Stimulated activated CD4-positive, alpha-beta T cell treated with anti-CD3 and anti-CD28 coated beads, Interleukin-4, amount 100 ng/mL, for 4 hours (primary cell): ENCODE measurements at places on chromosomes 1 and 21.

DNA sequence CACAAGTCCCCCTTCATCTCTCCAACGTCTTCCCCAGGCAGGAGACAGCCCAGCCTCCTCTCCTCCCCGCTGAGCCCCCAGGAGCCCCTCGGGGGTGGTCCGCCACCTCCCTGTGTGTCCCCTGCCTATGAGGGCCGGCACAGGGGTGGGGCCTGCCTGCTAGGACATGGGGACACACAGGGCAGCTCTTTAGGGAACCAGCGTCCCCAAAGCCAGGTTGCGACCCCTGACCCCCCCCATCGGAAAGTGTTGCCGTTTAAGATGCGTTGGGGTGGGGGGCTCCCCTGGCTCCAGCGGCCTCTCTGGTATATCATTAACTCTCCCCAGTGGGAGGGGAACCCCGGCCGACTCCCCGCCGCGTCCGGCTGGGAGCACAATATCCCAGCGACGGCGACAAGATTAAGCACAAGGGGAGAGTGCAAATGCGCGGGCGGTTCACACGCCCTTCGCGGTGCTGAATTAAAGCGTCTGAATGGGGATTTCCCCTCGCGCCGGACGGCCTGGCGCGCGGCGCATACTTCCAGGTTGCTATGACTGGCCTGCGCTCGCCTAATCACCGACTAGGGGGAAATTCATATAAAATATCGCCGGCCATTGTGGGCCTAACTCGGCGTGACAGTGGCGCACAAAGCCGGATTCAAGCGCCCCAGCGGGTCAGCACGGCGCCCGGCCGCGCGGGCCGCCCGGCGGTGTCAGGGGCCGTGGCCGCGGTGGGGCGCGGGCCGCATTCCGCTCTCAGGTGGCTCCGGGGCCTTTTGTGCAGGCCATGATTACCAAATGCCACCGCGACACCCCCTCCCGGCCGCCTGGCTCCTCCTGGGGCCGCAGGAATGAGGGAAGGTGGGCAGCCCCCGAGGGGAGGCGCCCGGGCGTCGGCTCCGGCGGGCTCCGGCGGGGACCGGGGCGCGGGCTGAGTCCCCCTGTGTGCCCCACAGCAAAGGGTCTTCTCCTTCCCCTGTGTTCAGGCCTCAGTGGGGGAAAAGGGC, 30.9 kb downstream of the WNT3A start:
- DNase-seq, result peak; percentile 22

GRCh38 chr1:39959651-39960333, 4.8 kb downstream of the MFSD2A start:
- DNase-seq, result no peak

DNA sequence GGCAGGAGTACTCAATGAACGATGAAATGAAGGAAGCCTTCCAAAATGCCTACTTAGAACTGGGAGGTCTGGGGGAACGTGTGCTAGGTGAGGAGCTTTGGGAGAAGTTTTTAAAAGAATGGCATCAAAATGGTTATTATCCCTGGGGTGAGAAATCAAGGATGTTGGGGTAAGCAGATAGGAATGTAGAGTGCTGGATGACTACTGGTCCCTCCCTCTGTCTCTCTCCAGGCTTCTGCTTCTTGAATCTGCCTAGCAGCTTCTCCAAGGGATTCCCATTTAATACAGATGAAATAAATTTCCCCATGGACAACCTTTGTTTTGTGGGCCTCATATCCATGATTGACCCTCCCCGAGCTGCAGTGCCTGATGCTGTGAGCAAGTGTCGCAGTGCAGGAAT, 19.0 kb upstream of the CASQ1 start:
- no peak for DNase-seq

DNA sequence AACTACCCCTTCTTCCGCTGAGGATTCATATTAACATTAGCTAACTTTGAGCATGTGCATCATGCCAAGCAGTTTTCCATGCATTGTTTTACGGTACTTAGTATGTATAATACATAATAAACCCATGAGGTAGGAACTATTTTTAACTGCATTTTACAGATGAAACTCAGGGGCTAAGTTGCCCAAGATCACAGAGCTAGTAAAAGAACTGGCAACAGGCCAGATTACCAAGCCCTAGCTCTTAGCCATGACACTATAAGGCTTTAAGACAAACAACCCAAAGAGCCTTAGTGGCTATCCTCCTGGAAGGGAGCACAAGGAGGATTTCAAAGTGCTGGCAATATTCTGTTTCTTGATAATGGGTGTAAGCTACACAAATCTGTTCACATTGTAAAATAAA, 6.1 kb downstream of the AK2 start:
- no peak for DNase-seq

GRCh38 chr1:27136998-27137542, 17.9 kb downstream of the SLC9A1 start:
- peak; percentile 66 for DNase-seq

DNA sequence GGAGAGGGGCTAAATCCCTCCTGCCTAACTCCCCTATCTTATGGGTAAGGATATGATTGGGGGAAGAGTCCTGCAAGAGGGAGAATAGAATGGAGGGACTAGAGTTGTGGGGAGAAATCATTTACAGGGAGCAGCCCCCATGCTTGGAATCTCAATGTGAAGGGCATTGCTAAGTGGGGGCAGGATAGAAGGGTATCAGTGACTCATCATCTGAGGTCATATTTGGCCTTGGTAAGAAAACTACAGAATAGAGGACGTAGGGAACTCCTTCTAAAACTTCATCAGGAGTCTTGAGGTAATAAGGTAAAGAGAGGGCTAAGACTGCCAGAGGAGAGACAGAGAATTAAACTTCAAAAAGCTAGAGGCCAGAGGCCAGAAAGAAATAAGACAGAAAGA, 487 bp downstream of the HJV start:
- DNase-seq, result no peak

- DNase-seq, result no peak
These were observed 4.8 kb downstream of the KRTAP21-3 start for GRCh38 chr21:30713766-30714165.

DNA sequence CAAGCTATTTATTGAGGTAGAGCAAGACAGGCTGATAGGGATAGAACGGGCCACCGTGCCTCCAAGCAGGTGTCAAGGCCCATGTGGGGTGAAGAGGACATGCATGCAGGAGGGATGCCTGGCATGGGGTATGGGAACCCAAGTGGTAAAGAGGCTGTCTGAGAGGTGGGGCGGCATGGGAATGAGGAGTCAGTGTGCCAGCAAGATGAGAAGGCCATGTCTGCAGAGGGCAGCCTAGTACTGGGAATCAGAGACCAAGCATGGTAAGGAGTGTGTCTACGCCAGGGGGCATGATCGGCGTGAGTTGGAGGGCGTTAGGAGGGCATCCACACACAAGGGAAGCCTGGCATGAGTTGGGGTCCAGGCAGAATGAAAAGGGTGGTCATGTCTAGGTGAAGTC, 303.7 kb upstream of the PLD5 start:
- no peak for DNase-seq

DNA sequence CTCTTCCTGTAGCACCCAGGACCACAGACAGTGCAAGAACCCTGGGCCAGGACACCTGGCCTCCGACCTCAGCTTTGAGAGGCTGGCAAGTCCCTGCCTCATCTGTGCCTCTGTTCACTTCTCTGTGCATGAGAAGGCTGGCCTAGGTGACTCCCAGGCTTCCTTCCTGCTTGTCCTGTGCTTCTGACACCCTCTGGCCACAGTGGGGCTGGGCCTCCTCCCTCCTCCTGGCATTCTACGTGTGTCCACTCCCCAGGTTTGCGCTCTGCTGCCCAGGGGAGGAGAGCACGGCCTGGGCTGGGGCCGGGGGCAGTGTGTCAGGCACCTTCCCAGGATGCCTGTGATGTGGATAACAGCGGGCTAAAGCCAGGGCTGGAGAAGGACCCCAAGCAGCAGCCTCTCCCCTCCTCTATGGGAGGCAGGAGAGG, 30.3 kb upstream of the PKP1 start:
- DNase-seq, result no peak

DNA sequence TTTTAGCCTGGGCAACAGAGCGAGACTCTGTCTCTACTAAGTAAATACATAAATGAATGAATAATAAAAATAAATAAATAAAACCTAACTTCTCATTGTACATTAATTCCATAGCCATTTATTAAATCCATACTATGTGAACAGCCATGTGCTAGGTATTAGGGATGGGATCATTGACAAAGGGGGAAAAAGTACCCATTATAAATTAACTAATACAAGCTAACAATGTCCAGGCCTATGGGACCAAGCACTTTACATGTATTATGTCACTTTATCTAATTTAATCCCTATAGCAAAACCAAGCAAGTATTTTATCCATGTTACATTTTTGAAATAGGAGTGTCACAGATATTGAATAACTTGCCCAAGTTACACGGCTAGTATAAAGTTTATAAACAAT, 2.6 kb upstream of the CDC7 start:
- DNase-seq, result no peak

DNA sequence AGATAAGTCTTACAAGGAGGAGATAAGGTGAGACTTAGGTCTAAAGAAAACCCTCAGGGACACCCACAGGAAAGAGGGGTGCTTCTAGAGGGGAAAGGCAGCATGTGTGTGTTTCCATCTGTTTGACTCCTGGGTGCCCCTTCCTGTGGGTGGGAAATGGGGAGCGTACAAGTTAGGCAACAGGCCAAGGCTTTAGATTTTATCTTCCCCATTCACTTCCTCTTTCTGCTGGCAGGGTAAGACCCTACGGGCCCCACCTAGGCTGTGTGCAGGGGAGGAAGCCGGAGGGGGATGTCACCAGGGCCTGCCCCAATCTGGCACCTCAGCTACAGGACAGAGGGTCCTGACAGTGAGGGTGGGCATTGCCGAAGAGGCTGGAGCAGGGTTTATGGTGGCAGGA, 2.5 kb upstream of the OLIG1 start:
- DNase-seq, result no peak

- DNase-seq, result no peak
These were observed 20.4 kb upstream of the GNG12 start for GRCh38 chr1:67853704-67854103.

- no peak for DNase-seq
These were observed 116.4 kb downstream of the PBX1 start for GRCh38 chr1:164675342-164675904.

DNA sequence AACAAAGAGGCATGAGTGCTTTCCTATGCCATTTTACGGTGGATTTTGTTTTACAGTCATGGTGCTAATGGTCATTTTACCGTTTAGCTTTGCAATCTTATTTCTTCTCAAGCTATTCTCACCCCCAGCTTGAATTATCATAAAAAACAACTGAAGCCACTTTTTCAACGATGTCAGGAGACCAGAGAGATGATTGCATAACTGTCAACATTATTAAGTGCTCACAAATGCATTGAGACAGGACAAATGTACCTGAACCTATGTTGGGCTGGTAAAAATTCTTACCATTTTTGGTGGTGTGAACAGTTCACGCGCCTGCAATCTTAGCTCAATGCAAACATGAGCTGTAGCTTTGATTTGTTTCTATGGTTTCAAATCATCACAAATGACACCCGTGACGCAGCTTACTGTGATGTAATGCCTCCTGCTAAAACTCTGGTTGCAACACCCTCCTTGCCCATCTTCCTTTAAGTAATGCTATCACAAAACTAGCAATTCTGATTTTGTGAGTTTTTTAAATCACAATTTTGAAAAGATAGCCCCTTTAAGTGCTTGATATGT, 104.4 kb downstream of the UCHL5 start:
- DNase-seq, result no peak

DNA sequence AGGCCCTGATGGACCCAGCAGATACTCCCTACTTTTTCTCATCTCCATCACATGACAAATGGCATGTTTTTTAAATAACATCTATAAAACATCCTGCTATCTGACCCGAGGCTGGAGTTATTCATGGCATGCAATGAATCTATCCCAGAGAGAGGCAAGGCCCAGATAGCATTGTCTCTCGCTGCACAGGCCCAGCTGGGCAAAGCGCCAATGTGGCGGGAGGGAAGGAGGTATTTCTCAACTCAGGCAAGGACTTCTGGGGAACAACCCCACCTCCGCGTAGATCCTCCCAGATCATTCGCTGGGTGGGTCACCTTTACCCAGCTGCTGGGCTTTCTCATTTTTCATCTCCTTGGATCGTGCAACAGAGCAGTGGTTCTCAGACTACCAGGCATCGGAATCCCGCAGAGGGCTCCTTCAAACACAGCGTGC, 59.8 kb downstream of the ERG start:
- DNase-seq, result no peak

- DNase-seq, result no peak
These were observed 40.6 kb downstream of the PTP4A2 start for GRCh38 chr1:31897526-31898100.

- no peak for DNase-seq
These were observed 62.4 kb downstream of the SLC22A15 start for GRCh38 chr1:116038679-116039078.

DNA sequence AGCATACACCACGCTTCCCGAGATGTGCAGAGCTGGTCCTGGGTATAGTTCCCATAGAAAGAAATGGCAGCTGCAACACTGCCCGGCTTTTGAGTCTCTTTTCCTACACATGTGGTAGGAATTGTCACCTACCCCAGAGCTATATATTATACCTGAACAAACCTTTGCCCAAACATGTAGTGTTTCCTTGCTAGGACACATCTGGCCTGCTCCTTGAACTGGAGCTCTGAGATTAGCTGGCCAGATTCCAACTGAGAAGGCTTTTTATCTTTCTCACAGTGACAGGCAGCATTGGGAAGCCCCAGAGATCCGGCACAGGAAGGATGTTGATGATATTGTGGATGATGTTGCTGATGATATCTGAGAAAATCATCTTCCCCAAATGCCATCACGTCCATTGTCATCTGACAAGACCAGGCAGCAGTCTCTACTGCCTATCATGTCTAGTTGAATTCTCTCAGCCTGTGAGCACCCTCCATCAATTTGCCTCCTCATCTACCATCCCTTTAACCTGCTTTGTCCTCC, 115.0 kb upstream of the SMYD2 start:
- no peak for DNase-seq

- DNase-seq, result peak; percentile 41
These were observed 433 bp upstream of the DMBX1 start for GRCh38 chr1:46489169-46489637.

DNA sequence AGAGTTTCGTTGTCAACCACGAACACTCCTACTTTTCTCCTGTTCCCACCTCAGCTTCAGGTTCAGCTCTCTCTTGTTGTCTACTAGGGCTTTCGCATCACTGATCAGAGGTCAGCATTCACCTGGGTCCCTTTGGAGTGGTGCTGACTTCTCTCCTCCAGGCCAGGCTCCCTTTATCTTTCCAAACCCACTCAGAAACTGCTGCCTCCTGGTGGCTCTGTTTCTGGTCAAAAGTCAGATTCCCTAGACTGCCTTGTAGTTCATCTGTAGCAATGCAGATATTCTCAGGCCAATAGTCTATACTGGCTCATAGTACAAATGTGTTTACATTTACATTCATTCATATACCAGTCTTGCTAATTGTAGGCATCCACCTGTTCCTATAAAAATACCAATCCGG, 6.4 kb upstream of the ERI3 start:
- DNase-seq, result no peak

DNA sequence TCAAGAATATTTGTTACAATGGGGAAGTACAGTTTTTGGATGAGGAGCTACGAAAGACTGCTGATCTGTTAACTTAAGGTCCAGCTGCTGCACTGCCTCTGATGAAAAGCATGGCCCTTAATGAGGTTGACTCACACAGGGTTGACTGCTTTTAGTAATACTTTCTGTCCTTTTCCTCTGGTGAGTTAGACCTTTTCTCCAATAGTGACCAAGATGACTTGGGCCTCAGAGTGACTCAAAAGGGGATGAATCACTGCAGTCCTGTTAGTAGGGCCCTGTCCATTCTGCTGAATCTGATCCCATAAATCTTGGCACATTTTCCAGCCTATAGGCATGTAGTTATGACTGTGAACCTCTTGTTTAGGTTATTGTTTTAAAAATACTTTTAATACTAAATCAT, 2.7 kb downstream of the DISP1 start:
- no peak for DNase-seq
